Natural killer cell (primary cell): ENCODE measurements at places on chromosomes 1 and 21.

DNA sequence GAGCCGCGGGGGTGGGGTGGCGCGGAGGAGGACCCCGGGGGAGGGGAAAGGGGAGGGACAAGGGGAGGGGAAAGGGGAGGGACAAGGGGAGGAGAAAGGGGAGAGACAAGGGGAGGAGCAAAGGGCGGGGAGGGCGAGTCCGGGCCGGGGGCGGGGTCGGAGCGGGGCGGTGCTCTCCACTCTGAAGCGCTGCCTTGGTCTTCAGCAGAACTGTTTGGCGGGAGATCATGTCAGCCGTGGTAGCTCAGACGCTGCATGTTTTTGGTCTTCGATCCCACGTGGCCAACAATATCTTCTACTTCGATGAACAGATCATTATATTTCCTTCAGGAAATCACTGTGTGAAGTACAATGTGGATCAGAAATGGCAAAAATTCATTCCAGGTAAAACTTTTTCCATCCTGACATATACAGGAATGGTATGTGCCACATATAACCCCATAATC, 420 bp downstream of the CFAP57 start:
- peak; percentile 95 for DNase-seq

DNA sequence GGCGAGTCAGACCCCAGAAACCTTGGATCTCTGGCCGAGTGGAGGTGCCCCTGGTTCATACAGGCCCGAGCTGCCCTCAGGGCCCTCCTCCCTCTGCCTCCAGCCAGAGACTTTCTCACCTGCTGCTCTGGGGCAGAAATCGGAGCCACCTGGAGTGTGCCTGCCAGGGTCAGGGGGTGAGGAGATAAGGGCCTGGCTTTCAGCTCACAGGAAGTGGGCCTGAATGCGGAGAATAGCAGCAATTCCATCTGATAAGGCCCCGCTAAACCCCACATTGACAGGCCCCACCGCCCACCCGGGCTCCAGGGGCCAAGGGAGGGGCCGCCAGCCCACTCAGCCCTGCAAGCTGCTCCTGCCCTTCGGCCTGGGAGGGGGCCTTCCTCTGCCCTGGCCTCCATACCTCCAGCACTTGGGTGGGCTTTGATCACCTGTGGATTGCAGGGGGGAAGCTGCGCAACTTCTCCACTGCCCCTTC, 123.7 kb upstream of the ARHGEF16 start:
- no peak for DNase-seq

- DNase-seq, result no peak
Observed at GRCh38 chr1:198890214-198890930, 251.5 kb downstream of the PTPRC start.

DNA sequence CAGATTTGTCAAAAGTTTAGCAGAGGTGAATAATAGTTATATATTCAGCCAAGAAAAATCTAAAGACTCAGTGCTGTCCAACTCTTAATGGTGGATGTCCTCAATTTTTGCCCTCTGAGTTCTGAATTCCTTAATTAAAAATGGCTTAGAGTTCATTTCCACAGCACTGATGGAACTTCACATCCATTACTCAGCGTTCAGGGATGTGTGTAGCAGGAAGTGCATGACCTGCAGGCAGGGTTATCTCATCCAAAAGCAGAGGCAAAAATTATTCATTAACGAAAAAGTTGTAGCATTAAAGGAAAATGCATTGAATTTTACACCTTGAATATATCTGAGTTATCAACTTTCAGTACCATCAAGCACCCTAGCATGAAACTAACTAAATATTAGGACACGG, 96.7 kb downstream of the ZP4 start:
- DNase-seq, result no peak

GRCh38 chr1:45922374-45922773, 119.0 kb downstream of the MAST2 start:
- no peak for DNase-seq

DNA sequence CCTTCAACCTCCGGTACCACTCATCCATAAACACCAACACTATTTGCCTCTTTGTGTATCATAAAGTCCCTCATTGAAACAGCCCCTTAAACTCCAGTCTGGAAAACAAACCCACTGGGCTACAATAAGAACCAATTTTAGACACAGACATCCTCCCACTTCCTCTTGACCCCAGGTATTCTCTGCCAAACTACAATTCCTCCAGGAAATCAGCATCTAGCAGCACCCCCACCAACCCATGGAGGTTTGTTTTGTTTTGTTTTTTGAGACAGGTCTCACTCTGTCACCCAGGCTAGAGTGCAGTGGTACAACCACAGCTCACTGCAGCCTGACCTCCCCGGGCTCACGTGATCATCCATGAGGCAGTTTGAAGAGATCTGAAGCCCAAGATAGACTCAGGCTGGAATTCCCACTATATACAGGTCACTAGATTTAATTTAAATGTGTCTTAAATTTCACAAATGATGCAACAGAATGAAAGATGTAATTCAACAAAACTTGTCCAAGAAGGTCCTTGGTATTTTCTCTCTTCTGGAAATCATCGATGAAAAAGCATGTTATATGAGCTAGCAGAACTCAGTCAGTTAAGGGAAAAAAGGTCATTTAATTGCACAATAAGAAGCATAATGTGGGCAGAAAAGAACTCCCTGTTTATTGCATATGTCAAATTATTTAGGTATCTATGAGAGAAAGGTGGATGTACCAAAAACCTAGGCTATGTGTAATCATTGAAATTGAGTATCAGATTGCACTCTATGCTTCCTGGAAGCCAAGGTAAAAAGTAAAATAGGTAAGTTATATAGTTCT, 30.3 kb downstream of the TCP10L start:
- no peak for DNase-seq

GRCh38 chr1:165632491-165632890, 1.5 kb downstream of the MGST3 start:
- DNase-seq, result no peak

DNA sequence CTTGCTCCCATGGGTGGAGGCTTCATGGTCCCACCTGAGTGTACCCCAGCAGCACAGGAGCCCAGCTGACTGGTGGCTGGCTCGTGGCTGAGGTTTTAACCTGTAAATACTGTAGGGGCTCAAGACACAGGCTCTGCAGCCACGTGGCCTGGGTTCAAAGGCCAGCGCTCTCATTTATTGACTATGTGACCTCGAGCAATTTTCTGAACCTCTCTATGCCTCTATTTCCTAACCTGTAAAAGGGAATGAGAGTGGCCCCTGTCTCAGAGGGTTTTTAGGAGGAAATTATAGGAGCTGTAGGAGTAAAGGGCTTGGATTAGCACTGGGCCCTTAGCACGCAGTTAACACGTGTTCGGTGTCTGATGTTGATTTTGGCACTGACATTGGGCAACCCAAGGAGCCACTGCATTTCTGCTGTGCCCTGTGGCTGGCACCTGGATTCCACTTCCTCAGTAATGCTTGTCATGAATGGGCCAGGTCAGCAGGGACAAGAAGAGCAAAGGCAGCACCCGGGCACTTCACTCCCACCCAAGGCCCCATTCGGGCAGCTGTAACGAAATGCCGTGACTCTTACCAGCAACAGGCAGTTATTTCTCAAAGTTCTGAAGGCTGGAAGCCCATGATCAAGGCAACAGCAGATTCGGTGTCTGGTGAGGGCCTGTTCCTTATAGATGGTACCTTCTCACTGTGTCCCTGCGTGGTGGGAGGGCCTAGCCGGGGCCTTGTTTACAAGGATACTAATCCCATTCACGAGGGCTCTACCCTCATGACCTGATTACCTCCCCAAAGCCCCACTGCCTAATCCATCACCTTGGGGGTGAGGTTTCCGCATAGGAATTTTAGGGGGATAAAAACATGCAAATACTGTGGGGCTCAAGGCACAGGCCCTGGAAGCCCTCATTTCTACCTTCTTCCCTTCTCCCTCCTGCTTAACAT, 25.2 kb downstream of the ARHGEF10L start:
- DNase-seq, result no peak
